ENCODE measurements at places on chromosomes 12 and 14.

DNA sequence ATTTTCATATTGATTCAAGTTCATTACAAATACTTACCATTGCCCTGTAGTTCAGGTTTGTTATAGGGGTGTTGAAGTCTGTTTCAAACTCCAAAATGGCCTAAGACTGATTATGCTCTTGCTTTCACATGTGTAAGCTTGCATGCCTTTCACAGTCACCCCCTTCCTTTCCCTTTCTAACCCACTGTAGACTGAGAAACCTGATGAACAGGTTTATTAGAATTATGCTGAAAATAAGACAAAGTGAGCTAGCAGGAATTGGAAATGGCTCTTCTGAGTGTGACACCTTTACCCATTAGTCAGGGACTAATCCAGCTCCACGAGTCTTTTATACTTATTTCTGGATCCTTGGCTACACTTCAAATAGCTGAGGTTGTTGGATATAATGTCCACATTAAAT lies 38.9 kb downstream of the FBXO33 start:
- DNase-seq = no peak

GRCh38 chr12:12562016-12562483 lies 613 bp downstream of the DUSP16 start:
- no peak for DNase-seq

GRCh38 chr12:4119157-4119761 lies 154.3 kb upstream of the CCND2 start:
- peak; percentile 85 for DNase-seq

GRCh38 chr12:51320311-51320694 lies 3.7 kb downstream of the BIN2 start:
- DNase-seq = no peak

DNA sequence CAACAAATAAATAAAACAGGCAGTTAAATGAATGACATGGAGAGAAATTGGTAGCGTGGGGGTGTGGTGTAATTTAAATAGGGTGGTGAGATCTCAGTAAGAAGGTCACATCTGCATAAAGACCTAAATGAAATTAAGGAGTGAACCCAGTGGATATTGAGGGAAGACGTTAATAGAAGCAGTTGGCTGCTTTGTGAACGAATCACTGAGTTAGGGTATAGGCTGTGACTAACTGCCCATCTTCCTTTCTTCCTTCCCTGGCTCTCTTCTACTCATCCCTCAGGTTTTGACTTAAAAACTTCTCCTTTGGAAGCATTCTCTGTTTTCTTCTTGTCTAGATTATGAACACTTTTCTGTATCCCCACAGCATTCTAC lies 64.7 kb downstream of the BTG1 start:
- DNase-seq = no peak

- DNase-seq = no peak
These were observed 161.9 kb downstream of the EMP1 start for GRCh38 chr12:13358391-13358905.

DNA sequence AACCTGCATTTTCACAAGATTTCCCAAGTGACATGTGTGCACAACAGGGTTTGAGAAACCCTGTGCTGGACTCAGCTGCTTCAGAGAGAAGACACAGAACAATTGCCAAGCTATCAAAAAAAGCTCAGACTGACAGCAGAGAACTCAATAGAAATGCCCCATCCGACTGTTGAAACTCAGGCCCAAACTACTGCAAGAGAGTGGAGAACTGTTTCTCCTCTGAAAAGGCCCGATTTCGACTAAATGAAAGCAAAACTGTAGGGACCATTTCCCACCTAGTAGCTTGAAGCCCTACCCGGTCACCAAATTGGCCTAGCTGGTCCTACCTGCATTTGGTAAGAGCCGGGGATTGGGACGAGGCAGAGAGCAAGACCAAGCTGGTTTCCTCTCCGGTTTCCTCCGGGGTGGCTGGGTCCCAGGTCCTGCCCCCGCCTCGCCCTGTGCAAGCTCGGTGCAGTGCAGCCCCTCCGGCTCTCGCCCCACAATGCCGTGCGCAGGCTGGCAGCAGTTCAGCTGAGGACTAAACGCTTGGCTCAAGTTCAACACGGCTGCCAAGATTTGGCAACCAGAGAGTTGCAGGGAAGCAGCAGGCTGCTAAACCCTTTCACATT lies 1180.6 kb downstream of the VRK1 start:
- peak; percentile 84 for DNase-seq

- peak; percentile 10 for DNase-seq
These were observed 34.1 kb downstream of the ERGIC2 start for GRCh38 chr12:29346769-29347421.

DNA sequence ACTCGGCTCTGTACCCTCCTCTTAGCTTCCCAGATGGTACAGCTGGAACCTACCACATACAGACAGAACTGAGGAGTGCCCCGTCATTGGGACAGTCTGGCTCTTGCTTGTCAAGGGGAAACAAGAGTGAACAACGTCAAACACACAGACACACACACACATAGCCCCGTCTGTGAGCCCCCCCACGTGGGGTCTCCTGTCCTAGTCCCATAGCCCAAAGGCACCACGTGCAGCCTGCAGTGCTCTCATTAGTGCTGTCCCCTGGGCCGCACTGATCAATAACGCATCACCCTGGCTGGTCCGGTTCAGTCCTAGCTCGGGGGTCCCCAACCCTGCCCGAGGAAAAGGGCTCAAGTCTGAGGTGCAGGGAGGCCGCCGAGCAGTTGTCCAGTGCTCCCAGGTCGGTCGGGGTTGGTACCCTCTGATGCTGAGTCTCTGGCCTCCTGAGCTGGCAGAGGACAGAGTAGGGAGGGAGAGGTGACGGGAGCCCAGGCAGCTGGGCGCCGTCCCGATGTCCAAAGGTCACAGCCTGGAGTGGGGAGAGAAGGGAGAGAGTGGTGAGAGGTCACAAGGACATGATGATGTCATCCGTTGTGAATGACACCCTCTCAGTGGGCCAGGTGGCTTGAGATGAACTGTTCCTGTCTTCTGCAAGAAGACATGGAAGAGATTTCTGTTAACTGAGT lies 105.4 kb upstream of the NOS1 start:
- DNase-seq = no peak

DNA sequence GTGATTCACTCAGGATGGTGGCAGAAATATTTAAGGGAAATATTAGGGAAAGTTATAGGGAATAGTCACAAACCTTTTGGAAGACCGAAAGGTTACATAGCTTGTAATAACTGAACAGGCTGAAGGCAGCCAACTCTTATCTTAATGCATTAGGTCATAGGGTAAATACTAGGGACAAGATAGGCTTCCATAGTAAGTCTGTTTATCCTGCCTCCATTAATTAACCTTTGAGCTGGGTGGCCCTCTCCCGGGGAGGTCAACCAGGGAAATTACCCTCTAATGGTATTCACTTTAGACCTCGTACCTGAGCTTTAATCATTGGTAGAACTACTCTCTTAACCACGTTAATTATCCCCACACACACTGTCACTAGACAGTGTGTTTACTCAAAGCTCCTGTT lies 981.8 kb downstream of the SLC16A7 start:
- DNase-seq = no peak

- DNase-seq = no peak
These were observed 56.9 kb upstream of the MAP1LC3B2 start for GRCh38 chr12:116502141-116502725.

DNA sequence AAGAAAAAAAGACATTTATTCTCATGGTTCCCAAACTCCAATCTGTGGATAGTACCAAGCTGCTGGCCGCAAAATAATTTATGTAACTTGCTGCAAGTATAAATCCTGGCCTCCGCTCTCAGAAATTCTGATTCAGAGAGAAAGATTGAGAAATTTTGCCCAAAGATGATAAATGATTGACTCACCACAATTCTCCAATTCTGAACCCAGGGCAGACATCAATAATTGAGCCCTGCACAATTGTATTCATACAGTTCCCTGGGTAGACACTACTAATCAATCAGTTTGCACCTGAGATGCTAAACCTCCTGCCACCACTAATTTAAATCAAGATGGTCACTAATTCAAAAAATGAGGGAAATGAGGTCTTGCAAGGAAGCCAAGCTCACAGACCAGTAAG lies 38.2 kb downstream of the TRPV4 start:
- no peak for DNase-seq

DNA sequence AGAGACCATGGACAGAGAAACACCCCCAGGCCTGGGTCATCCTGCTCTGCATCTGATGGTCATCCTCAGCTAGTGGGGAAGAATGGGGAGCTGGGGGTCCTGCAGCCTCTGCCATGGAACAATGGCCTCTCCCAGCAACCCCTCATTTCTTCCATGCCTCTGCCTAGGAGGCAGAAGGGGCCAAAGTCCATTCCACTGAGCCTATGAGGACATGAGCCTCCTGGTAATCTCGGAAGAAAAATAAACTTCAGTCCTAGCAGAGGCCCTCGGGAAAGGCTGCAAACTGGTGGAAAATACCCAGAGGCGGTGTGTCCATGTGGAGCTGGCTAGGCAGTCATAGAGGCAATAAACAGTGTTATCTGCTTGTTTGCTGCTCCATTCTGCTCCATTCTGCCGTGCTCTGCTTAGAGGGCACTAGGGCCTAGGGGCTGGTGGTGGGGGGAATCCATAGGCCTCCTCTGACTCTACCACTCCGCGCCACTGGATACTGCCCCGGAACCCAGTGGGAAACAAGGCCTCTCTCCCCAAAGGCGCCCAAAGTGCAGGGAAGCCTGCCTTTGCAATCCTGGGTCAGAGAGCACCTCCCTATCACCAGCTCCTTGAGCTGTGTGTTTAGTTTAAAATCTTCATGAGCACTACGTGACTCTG lies 4.5 kb downstream of the PGF start:
- DNase-seq = no peak

DNA sequence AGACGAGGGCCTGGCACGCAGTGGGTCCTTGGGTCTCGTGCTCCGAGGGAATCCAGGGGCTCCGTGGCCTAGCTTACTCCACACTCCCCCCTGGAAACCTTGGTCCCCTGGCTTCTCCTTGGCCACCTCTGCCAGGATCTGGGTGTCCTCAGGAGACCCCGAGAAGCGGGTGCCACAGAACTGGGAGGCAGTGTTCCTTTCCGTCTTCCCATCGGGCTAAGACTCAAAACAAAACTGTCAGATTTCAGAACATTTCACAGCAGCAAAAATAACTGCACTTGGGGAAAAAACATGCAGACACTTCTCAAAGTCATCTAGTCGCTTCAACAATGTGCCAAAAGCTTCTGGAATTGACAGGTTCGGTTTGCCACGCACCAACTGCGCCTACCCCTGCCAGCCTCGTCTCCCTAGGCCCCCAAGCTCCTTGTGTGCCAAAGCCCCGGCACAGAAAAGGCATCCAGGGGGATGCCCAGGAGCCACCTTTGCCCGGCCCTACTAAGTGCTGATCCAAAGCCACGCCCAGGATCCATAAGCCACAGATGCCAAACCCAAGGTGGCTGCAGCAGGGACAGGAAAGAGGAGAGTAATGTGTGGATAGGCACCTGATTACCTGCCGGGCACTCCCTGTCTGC lies 58.4 kb upstream of the DIO3 start:
- DNase-seq = no peak

DNA sequence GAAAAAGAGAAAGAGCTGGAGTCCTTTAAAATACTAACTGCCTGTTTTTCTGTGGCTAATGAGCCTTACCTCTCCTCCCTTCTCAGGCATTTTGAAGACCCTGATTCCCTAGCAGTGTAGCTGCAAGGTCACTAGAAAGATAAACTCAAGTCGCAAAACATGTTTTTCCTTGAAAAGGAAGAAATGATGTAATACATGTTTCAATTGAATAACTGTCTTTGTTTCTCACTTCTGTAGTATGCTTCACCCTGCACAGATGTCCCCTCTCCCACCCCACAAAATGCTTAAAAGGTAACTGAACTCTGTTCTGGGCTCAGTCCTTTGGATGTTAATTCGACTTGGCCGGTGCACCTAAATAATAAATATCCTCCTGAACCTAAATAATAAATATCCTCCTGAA lies 1350.3 kb downstream of the TMEM121 start:
- DNase-seq = no peak

- DNase-seq = no peak
These were observed 44.4 kb upstream of the PWP1 start for GRCh38 chr12:107641154-107641553.

GRCh38 chr14:59281609-59282377 lies 93.3 kb downstream of the DAAM1 start:
- no peak for DNase-seq

- no peak for DNase-seq
These were observed 25.8 kb downstream of the BAZ2A start for GRCh38 chr12:56604355-56604754.

GRCh38 chr12:110694330-110694901 lies 5.5 kb upstream of the HVCN1 start:
- no peak for DNase-seq

DNA sequence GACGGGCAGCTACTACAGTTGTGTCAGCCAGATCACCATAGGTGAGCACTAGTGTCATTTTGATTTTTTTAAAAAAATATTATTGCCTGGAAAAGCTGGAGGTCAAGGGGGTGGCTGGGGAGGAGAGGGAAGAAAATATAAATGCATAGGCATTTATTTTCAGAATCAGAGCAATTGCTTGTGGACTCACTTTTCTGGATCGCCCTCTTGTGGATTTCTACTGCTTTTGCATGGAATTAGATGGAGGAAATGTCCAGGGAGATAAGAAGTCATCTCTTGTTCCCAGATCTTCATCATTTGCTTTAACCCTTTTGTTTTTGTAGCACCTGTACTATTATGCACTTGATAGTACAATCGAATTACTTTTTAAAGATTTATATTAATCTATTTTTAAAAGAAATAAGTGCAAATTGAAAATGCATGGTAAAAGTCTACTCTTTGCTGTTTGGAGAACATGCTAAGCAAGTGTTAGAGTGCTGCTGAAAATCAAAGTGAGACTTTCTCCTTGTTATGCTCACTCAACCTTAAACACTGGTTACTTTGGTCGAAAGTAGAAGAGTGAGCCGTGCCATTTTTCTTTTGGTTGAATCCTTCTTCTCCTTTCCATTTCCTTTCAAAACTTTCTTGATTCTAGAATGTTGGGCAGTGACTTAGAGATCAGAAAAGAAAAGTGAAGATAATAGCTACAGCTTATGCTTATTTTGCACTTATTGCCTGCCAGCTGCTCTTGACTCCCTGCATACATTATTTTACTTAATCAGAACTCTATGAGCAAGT lies 60.6 kb upstream of the ANO4 start:
- no peak for DNase-seq

GRCh38 chr14:58703161-58703506 lies 65.4 kb downstream of the DACT1 start:
- DNase-seq = no peak

GRCh38 chr12:43159506-43159905 lies 392.5 kb downstream of the ADAMTS20 start:
- no peak for DNase-seq

DNA sequence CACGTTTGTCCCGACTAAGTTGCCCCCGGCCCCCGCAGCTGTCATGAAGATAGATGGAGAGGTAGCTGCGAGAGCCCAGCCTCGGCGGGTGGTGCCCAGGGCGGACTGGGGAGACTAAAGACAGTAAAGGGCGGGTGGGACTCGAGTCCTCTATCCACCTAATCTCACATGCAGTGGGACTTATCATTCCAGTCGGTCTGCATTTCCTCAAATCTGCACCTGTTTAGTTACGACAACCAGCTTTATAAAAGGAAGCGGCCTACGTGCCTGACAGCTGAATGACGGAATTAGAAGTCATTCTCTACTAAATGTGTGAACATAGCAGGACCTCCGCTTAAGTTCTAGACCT lies 109.8 kb upstream of the EGLN3 start:
- no peak for DNase-seq

GRCh38 chr14:74595006-74595735 lies 16.9 kb downstream of the LTBP2 start:
- no peak for DNase-seq
